ENCODE measurements at places on chromosomes 2 and 18.
A peak's percentile ranks its signal among the peaks of the same experiment; 100 is the strongest.

DNA sequence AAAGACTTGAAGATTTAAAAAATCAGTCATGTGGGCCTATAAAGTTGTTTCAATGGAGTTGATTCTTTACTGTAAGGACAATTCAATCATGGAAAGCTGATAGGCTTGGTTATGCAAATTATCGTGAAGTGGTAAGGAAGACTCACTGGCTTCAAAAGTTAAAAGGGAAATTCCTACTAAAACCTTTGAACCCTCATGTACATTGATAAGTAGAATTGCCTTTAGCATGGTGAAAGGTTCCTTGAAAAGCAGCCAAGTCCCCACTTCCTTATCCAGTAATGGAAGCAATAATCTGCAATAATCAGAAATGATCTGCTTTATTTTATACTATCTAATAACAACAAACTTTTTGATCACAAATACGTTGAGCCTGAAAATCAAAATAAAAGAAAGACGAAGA is 14.4 kb upstream of the CCL20 start:
- no peak for DNase-seq

DNA sequence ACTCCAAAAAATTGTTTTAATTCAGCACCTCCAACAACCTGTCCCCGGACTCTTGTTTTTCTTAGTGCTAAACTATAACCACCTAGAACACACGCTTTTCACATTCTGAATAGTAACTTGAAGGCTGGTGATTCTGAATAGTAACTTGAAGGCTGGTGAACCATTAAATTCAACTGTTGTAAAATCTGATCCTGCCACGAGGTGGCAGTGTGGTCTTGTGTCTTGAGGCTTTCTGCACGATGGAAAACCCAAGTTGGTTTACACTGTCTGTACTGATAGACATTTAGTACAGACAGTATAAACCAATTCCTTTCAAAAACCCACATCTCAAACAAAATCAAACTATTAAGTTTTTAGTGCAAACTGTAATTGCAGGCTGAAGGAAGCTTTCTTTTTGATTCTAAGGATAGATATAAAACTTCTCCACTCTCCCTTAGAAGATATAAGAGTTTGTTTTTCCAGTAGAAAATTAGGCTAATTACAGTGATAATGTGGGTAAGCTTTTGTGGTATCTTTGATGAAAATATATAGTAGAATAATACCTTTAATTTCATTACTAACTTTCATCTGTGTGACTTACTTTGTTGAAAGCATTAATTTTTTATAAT is 57.6 kb downstream of the VAPA start:
- peak; percentile 57 for DNase-seq

GRCh38 chr18:3281456-3282400 is 19.8 kb downstream of the MYL12B start:
- DNase-seq: peak; percentile 41

- DNase-seq: no peak
These were observed 208.3 kb downstream of the EIPR1 start for GRCh38 chr2:3169106-3169870.

GRCh38 chr18:7102131-7102530 is 15.5 kb downstream of the LAMA1 start:
- no peak for DNase-seq

GRCh38 chr2:168703926-168704325 is 98.5 kb upstream of the NOSTRIN start:
- no peak for DNase-seq

Measured in right kidney (tissue), 9 donors.